EH (cell line): ENCODE measurements at places on chromosomes 4 and X.

- DNase-seq: no peak
Measured at GRCh38 chr4:146244496-146244895, 30.2 kb downstream of the REELD1 start.

DNA sequence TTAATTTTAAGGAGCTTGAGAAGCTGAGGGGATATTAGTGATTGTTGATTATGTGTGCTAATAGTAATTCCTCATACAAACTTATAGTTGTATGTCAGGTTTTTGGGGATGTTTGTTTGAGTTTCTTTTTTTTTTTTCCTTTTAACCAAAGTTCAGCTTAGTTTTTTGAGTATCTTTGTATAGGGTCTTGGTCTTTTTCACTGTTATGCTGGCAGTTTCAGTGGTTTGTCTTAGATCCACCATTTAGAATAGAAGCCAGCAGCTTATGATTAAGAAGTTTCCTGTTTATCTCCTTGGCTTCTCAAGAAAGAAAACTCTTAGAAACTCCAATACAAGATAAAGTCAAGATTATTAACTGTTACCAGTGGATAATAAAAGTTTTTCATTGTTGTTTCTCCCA, 16.1 kb downstream of the CPEB2 start:
- DNase-seq: no peak

GRCh38 chrX:123188081-123188480, 4.0 kb downstream of the GRIA3 start:
- DNase-seq: peak; percentile 81

GRCh38 chr4:34009951-34010350, 2234.4 kb downstream of the ARAP2 start:
- no peak for DNase-seq

GRCh38 chr4:32932156-32932555, 2212.0 kb downstream of the PCDH7 start:
- no peak for DNase-seq

DNA sequence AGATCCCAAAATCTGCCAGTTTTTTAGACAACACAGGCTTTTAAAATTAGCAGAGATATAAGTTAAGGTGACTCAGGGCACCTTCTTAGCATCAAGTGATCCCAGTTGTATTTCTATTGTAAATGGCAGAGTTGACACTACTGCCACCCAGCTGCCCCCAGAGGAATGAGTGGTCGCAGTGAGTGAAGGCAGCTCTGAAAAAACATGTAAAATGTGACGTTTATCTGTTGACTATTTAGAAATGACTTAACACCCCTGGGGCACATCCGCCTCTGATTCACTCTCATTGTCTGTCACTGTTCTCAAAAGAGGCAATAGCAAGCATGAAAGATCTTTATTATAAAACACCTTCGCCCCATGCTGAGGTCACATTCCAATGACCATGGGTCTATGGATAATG, 592.4 kb downstream of the ACTRT1 start:
- DNase-seq: no peak

GRCh38 chrX:105269386-105269785, 48.9 kb upstream of the TEX13A start:
- DNase-seq: no peak

GRCh38 chrX:132692066-132692465, 203.2 kb upstream of the MBNL3 start:
- DNase-seq: no peak

DNA sequence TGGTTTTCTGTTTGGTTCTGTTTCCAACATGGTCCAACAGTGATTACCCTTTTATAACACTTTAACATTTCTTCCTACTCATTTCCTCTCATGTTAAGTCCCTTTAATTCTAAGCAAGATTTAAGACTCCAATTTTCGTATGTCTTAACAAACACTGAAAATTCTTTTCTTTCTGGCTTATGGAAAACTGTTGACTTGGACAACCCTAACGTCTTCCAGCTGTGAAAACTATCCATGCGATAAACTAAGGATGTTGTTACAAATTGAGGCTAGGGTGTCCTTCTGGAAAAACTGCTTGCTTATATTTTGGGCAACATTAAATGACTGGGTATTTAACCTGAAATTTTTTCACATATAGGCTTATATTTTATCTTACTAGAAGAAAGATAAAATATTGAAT, 33.9 kb upstream of the RTL3 start:
- no peak for DNase-seq
